ENCODE measurements at places on chromosomes 12 and 14. TPM values are rescaled to one million over a fixed set of nuclear protein-coding genes. Genes with fewer than 3 reads are reported as not detected.

DNA sequence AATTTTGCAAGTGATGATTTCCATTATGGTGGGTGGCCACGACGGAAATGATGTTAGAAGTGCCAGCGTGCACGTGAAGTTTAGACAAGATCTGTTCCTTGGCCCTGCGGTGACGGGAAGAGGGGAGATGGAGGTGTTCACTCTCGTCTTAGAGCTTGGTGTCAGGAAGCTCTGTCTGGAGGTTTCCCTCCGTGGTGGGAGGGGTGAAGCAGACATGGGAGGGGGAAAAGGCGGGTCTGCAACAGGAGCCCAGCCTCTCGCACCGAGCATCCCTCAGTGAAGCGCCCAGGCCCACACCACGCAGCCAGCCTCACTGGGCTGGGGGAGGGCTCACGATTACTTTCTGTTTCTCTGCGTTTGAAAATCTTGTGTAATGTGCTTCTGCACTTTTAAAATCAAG is 26.3 kb downstream of the EML1 start:
- no peaks in the 10 kb centered on the region for H3K36me3 ChIP-seq
- no peak overlapping the region for H3K4me3 ChIP-seq
- peaks cover 11% of the 10 kb centered on the region for H3K4me1 ChIP-seq
- H3K27me3 ChIP-seq: no peaks in the 10 kb centered on the region
- peak; percentile 2 for DNase-seq

GRCh38 chr14:100340423-100340813 is 17.3 kb downstream of the SLC25A47 start:
- DNase-seq: no peak
- no peaks in the 10 kb centered on the region for H3K27me3 ChIP-seq
- H3K4me1 ChIP-seq: no peaks in the 10 kb centered on the region
- no peak overlapping the region for H3K4me3 ChIP-seq
- H3K36me3 ChIP-seq: no peaks in the 10 kb centered on the region

DNA sequence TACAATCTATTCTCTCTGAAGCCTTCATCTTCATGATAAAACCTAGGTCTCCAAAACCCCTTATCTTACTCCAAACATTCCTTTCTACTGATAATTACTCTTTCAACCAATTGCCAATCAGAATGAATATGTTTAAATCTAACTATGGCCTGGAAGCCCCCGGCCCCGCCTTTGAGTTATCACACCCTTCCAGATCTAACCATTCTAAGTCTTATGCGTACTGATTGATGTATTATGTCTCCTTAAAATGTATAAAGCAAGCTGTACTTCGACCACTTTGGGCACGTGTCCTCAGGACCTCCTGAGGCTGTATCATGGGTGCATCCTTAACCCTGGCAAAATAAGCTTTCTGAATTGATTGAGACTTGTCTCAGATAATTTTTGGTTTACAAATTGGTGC is 14.4 kb downstream of the PABPN1 start:
- H3K27ac ChIP-seq: no peak overlapping the region
- no peaks in the 10 kb centered on the region for H3K36me3 ChIP-seq
- no peak overlapping the region for H3K4me3 ChIP-seq
- no peaks in the 10 kb centered on the region for H3K4me1 ChIP-seq
- DNase-seq: no peak
- H3K27me3 ChIP-seq: no peaks in the 10 kb centered on the region

Gene TBX5
- polyA plus RNA-seq: not detected

Gene CHGA
- polyA plus RNA-seq: not detected

Gene DYRK2
- polyA plus RNA-seq: 98.1 TPM

Gene CLEC4D
- polyA plus RNA-seq: not detected

Gene ADAM21
- 0.14 TPM for polyA plus RNA-seq

All from naive thymus-derived CD4-positive, alpha-beta T cell (primary cell).